ENCODE measurements at places on chromosomes 7 and 10.

DNA sequence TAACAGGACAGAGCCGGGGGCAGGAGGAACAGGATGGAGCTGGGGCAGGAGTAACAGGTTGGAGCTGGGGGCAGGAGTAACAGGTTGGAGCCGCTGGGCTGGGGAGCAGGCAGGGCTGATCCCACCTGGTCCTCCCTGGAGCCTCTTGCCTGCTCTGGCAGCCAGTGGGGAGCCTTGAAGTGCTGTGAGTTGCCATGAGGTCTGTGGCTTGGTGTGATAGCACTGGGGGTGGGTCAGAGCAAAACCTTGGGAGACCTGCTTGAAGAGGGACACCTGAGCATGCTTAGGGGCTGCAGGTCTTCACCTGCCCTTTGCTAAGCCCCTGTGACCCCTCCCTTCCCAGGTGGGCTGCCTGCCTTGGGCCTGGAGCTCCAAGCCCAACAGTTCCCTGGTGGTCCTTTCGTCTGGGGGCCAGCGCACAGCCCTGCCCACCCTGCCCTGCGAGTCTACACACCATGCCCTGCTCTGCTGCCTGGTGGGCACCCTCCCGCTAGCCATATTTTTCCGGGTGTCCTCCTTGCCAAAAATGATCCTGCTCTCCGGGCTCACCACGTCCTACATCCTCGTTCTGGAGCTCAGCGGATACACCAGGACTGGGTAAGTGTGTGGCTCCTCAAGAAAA, 111.6 kb downstream of the ADCY1 start:
- DNase-seq, result no peak

GRCh38 chr10:125756196-125756595, 19.4 kb downstream of the MMP21 start:
- DNase-seq, result no peak

DNA sequence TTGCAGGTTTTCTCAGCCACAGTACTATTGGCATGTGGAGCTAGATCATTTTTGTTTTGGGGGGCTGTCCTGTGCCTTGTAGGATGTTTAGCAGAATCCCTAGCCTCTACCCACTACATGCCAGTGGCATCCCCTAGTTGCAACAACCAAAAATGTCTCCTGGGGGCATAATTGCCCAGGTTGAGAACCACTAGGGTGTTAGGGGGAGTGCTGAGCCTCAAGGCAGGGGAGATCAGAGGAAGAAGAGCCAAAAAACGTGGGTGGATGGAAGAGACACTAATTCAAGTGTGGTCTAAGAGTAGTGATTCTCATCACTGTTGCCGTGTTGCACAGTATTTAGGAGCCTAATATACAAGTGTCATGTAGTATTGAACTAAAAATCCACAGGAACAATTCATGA, 31.7 kb upstream of the CCNY start:
- no peak for DNase-seq

DNA sequence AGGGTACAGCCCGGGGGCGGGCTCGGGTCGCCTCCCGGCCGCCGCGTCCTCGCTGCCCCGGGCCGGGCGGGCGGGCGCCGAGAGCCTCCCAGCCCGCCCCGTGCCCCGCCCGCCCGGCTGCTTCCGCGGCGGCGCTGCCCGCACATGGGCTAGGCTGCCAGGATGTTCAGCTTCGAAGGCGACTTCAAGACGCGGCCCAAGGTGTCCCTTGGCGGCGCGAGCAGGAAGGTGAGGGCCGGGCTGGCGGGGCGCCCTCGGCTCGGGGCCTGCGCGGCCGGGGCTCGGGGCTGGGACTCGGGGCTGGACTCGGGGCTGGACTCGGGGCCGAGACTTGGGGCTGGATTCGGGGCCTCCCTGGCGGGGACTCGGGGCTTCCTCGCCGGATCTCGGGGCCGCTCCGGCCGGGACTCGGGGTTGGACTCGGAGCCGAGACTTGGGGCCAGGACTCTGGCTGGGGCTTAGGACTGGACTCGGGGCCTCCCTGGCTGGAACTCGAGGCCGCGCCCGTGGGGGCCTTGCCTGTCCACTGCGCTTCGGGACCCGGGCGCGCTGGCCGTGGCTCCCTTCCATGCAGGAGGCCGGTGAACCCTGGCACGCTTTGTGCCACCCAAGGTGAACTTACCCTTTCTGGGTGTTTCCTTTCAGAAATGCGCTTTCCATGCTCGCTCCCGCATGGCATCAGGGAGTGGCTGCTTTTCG, 534 bp downstream of the UBE3C start:
- peak; percentile 64 for DNase-seq

GRCh38 chr7:47696152-47696710, 114.3 kb upstream of the TNS3 start:
- no peak for DNase-seq

GRCh38 chr7:77416621-77417371, 647 bp upstream of the GSAP start:
- DNase-seq, result no peak

DNA sequence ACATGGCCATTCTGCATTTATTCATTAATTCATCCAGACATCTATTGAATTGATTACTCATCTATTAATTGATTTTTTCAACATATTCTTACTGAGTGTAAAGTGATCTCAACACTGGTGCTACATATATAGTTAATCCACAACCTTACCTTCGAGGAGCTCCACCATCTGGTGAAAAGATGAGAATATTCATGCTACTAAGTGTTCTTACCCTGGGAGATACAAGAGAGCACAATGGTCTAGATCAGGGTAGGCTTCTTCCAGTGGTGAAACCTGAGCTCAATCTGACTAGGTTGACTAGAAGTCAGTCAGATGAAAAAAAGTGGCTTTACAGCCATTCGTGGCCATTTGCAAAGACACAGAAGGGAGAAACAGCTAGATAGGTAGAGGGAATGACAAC, 507.4 kb downstream of the ANKRD7 start:
- DNase-seq, result no peak

- peak; percentile 56 for DNase-seq
Measured at GRCh38 chr7:70752794-70753241, 379.1 kb upstream of the GALNT17 start.

GRCh38 chr10:24518981-24519597, 204.6 kb downstream of the ARHGAP21 start:
- DNase-seq, result peak; percentile 69

GRCh38 chr7:87875151-87876039, 765 bp downstream of the SLC25A40 start:
- no peak for DNase-seq

DNA sequence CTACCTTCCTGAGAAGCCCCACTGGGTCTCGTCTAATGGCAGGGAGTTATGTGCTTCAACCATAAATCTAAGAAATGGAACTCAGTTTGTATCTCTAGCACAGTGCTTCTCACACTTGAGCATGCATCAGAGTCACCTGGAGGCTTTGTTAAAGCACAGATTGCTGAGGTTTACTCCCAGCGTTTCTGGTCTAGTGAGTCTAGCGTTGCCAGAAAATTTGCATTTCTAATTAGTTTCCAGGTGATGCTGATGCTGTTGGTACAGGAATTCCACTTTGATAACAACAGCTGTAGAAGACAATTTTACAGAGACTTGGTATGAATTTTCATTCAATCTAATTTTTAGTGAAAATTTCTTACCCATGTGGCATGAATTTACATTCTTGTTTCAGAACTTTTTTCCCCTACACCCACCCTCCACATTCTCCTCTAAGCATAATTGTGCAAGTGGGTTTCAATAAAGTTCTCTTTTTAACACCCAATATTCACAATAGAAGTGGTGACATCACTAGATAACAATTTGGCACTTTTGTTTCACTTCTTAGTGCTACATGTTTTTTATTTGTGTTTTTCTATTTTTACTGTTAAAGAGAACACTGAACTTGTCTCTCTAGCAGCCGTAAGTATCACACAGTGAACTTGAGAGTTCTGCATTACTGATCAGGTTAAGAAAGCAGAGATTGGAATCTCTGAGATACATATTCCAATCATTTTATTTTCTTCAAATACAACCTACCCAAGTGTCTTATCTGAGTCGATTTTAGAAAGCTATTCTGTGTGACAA, 48.4 kb upstream of the BET1 start:
- no peak for DNase-seq

DNA sequence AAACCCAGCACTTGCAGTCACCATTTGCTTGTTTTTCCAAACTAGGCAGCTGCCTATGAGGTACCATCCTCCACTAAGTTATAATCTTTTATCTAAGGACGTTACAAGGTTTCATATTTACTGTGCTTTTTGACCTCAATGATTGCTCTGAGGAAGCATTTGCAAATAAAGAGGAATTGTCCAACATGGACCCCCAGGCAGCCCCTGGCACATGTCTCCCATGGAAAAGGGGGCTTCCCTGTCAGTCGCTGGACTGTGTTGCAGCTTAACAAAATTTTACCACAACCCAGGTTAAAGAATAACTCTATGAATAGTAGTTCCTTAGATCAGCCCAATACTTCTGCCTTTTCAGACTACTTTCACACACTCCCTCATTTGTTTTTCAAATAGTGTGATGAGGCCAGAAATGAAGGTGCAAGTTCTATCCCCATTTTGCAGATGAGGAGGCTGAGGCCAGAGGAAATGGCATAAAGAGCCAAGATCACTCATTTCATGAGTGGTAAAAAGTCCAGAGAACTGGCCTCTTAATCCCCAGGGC, 52.8 kb upstream of the ZPBP start:
- no peak for DNase-seq

DNA sequence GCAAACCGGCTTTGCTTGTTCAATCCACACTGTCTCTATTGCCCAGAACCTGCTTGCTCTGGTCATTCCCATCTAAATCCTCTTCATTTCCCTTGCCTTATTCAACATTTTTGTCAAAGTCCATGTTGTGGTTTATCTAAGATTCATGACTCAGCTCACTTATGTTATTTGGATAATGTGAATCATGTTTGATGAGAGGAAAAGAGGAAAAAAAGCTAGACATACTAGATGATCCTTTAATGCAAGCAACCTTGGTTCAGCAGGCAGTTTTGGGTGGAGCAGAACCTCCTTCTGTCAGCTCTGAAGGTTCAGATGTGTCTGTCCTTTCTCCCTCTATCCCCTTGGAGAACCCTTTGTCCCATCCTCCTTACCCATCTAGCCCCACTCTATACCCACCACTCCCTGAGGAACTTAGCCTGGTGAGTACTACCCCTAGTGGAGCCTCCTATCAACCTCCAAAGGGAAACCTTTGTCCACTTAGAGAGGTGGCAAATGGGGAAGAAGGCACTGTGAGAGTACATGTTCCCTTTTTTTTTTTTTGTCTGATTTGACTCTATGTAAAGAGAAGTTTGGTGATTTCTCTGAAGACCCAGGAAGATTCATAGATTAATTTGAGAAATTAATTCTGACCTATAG, 2.1 kb upstream of the SAMD9L start:
- peak; percentile 85 for DNase-seq

DNA sequence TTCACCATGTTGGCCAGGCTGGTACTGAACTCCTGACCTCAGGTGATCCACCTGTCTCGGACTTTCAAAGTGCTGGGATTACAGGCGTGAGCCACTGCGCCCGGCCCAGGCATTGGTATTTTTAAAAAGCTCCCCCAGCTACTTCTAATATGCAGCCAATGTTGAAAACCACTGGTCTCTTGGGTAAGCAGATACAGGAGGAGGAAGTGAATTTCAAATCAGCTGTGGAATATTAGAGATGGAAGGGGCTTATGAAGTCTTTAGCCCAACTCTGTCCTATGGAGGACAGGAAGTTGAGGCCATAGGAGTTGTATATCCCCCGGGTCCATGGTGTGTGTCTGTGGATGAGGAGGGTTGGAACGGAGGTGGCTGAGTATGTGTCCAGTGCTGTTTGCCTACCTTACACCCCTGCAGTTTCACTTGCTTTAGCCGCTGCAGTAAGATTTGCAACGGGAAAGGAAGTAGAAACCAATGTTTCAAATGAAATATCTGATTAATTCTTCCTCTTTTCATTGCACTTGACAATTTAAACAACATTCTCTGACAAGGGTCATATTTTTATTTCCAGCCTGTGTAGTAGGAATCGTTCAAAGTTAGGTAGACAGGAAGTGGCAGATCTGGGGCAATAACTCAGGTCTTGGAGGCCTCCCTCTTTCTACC, 3.4 kb downstream of the PDE6C start:
- no peak for DNase-seq

DNA sequence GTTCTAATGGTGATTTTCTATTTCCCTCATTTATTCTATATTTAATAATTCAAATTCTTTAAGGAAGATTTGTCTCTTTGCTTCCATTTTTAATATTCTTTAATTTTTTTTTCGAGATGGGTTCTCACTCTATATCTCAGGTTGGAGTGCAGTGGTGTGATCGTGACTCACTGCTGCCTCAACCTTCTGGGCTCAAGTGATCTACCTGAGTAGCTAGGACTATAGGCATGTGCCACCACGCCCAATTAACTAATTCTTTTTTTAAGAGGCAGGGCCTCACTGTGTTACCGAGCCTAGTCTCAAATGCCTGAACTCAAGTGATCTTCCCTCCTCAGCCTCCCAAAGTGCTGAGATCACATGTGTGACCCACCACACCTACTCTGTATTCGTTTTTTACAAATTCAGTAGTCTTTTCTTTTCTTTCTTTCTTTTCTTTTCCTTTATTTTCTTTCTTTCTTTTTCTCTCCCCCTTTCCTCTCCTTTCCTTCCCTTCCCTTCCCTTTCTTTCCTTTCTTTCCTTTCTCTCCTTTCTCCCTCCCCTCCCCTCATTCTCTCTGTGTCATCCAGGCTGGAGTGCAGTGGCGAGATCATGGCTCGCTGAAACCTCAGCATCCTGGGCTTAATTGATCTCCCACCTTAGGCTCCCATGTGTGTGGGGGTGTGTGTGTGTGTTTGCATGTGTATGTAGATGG, 323.1 kb downstream of the ADK start:
- no peak for DNase-seq

GRCh38 chr7:106614751-106615150, 46.2 kb downstream of the CCDC71L start:
- peak; percentile 74 for DNase-seq

GRCh38 chr10:7520507-7521485, 110.0 kb upstream of the SFMBT2 start:
- no peak for DNase-seq

GRCh38 chr10:93131986-93132385, 58.3 kb downstream of the CYP26A1 start:
- peak; percentile 34 for DNase-seq

- DNase-seq, result no peak
Measured at GRCh38 chr7:108340856-108341411, 115.3 kb downstream of the NRCAM start.

DNA sequence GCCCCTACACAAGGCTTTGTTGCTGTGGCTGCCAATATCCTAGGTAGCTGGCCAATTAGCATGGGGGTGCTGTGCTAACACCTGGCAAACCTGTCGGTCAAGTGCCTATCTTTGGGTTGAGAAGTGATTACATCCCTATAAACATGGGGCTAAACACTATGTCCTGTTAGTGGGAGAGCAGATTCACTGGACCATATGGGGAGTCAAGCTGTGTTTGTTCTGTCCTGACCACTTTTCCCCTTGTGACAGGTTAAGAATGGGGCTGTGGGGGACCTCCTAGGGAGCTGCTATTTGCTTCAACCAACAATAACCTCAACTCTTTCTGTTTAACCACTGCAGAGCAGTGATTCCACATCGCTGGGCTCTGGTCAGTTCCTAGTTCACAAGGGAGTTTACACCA, 151.5 kb upstream of the AOAH start:
- no peak for DNase-seq

- DNase-seq, result no peak
Measured at GRCh38 chr10:121559326-121560026, 38.8 kb downstream of the FGFR2 start.

- DNase-seq, result no peak
Measured at GRCh38 chr10:45377321-45377720, 3.3 kb downstream of the ALOX5 start.

Data from EH (cell line).